Renal cortex interstitium (tissue), 15 donors: ENCODE measurements at places on chromosomes 2 and 18. TPM values are rescaled to one million over a fixed set of nuclear protein-coding genes. Genes with fewer than 3 reads are reported as not detected.

The CXCR1 gene
- not detected for polyA plus RNA-seq

The CYP27A1 gene
- polyA plus RNA-seq: 61.9 TPM

The DPP10 gene
- polyA plus RNA-seq: 13.1 TPM

- DNase-seq: no peak
Measured at GRCh38 chr2:63876311-63876710, 34.6 kb downstream of the UGP2 start.

DNA sequence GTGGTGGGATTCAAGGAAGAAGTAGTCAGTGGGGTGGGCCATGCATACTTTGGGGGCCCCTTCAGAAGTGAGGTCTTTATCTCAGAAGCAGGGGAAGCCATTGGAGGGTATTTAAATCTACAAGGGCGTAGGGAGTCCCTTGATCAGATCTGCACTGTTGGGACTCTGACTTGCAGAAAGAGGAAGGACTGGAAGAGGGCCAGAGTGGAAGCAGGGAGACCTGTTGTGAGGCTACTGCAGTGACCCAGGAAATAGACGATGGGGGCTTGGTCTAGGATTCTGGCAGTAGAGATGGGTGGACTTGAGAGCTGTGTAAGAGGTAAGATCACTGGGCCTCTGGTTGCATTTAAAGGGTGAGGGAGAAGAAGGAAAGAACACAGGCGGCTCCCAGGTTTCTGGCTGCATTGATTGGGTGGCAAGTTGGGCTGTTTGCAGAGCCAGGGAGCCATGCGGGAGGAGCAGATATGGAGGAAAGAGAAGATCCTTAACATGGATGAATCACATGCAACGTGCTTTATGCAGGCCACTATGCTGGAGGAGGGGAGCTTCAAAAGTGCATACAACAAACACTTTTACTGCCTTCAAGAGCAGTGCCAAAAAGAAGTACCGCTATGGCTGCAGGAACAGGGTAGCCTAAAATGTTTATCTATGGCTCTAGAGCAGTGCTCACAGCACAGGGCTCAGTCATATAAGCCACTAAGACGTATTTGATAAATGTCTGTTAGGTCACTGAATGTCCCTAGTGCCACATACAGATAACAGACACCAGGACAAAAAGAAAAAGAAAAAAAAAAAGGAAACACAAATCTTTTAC lies 2.3 kb downstream of the SFXN5 start:
- no peak for DNase-seq

- no peak for DNase-seq
Measured at GRCh38 chr2:119475225-119475856, 43.7 kb downstream of the TMEM37 start.

GRCh38 chr18:73118121-73118816 lies 250.5 kb upstream of the NETO1 start:
- DNase-seq: no peak

DNA sequence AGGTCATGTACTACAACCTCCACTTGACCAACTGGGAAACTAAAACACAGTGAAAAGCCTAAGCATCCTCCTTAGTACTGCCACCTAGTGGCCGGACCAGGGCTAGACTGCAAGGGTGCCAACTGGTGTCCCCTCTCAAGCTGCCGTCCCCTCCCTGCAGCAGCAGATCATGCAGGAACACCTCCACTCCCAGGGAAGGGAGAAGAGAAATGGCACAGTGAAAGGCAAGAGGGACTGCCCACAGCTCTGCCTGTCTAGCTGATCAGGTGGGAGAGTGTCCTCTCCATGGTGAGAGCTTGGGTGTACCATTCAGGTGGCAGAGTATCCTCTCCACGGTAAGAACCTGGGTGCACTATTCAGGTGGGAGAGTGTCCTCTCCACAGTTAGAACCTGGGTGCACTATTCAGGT lies 78.1 kb downstream of the AAK1 start:
- no peak for DNase-seq

GRCh38 chr2:171824086-171824485 lies 70.0 kb downstream of the SLC25A12 start:
- no peak for DNase-seq
